Activated T-cell treated with anti-CD3 and anti-CD28 coated beads, Interleukin-2, amount 50 U/mL, for 72 hours (primary cell): ENCODE measurements at places on chromosomes 6 and 20. TPM values are rescaled to one million over a fixed set of nuclear protein-coding genes. Genes with fewer than 3 reads are reported as not detected.

DNA sequence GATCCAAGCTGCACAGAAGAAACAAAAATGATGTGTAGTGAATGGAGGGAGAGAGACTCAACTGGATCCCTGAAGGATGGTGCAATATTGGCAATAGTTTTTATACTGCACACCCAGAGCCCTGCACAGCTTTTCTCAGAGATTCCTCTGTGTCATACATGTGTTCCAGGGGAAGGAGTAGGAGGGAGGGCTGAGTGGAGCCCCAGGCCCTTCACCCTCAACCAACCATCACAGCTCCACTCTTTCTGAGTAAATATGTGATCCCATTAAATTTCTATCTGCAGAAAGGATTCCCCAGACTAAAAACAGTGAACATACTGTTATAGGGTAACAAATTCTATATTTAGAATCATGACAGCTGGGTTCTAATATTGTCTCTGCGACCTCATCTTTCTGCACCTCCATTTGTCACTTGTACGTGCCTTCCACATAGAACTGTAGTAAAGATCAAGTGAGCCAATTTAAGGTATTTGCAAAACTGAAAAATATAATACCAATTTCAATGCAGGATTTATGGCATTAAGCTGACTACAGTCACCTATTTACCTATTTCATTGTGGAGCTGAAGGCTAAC lies 421.4 kb upstream of the NRSN1 start:
- no peak overlapping the region for H3K27ac ChIP-seq
- no peaks in the 10 kb centered on the region for H3K4me1 ChIP-seq
- H3K27me3 ChIP-seq, result no peaks in the 10 kb centered on the region
- H3K36me3 ChIP-seq, result no peaks in the 10 kb centered on the region

- H3K4me3 ChIP-seq, result no peak overlapping the region
- H3K27me3 ChIP-seq, result no peaks in the 10 kb centered on the region
- H3K4me1 ChIP-seq, result no peaks in the 10 kb centered on the region
- DNase-seq, result no peak
- H3K36me3 ChIP-seq, result no peaks in the 10 kb centered on the region
Measured at GRCh38 chr6:8930009-8930408, 494.7 kb upstream of the SLC35B3 start.

DNA sequence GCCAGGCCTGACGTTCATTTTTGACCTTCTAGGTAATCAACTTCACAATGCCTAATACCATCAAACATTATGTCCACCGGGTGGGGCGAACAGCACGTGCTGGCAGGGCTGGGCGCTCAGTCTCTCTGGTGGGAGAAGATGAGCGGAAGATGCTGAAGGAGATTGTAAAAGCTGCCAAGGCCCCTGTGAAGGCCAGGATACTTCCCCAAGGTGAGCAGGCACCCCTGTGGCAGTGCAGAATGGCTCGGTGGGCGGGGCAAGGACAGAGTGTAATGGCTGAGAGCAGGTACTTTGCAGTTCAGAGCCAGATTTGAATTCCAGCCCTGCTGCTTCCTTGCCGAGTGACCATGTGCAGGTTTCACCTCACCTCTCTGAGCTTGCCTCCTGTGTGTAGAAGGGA lies 17.1 kb downstream of the DDX27 start:
- no peaks in the 10 kb centered on the region for H3K4me1 ChIP-seq
- no peak for DNase-seq
- H3K4me3 ChIP-seq, result no peak overlapping the region
- H3K27me3 ChIP-seq, result no peaks in the 10 kb centered on the region
- peaks cover 11% of the 10 kb centered on the region for H3K36me3 ChIP-seq

PAK1IP1 gene
- 21.1 TPM for total RNA-seq

- H3K4me3 ChIP-seq, result no peak overlapping the region
- peaks cover 5% of the 10 kb centered on the region for H3K27me3 ChIP-seq
- H3K36me3 ChIP-seq, result no peaks in the 10 kb centered on the region
- no peak overlapping the region for H3K27ac ChIP-seq
Measured at GRCh38 chr6:149833651-149834050, 30.5 kb downstream of the LRP11 start.

DNA sequence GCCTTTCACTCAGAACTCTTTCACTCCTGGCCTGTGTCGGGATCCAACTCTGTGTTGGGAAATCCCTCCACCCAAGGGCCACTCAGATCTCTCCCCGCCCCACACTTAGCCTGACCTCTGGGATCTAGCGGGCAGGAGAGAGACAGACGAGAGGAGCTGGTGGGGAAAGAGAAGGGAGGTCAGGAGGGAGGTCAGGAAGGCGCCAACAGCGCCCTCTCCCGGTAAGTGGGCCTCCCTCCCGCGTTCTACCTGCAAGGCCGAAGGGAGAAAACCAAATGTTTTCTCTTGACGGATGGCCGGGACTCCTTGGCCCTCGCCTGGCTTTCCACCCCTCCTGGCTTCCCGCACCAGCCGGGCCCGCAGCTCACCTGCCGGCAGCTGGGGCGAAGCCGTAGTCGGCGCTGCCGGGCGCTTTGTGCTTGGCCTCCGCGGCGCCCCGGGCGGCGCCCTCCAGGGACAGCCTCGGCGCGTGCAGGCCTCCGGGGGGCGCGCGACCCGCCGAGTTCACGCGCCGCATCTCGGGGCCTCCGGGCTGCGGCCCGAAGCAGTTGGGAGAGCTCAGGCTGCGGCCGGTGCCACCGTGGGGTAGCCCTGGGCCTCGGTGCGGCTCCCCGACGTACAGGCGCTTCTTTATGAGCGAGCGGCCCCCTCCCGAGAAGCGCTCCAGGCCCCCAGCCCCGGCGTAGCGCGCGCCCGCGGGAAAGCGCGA lies 38.2 kb downstream of the C6orf132 start:
- no peaks in the 10 kb centered on the region for H3K36me3 ChIP-seq
- peak; percentile 82 for DNase-seq
- peak overlapping the region; percentile 82 for H3K4me3 ChIP-seq
- no peaks in the 10 kb centered on the region for H3K27me3 ChIP-seq
- H3K4me1 ChIP-seq, result peaks cover 45% of the 10 kb centered on the region
- peak overlapping the region; percentile 89 for H3K27ac ChIP-seq

DNA sequence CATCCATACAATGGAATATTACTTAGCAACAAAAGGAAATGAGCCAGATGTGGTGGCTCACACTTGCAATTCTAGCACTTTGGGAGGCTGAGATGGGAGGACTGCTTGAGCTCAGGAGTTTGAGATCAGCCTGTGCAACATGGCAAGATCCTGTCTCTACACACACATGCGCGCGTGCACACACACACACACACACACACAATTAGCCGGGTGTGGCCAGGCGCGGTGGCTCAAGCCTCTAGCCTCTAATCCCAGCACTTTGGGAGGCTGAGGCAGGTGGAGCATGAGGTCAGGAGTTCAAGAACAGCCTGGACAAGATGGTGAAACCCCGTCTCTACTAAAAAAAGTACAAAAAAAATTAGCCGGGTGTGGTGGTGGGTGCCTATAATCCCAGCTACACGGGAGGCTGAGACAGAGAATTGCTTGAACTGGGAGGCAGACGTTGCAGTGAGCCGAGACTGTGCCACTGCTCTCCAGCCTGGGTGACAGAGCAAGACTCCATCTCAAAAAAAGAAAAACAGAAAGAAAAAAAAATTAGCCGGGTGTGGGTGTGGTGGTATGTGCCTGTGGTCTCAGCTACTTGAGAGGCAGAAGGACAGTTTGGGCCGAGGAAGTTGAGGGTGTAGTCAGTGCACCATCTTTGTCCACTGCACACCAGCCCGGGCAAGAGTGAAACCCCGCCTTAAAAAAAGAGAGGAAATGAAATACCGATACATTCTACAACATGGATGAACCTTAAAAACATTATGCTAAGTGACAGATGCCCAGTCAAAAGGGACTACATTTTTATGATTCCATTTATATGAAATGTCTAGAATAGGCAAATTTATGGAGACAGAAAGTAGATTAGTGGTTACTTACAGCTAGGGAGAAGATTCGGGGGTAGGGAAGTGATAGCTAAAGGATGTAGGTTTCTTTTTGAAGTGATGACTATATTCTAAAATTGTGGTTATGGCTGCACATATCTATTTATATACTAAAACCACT lies 52.5 kb downstream of the RBL1 start:
- peak overlapping the region; percentile 86 for H3K27ac ChIP-seq
- peaks cover 23% of the 10 kb centered on the region for H3K4me1 ChIP-seq
- no peaks in the 10 kb centered on the region for H3K27me3 ChIP-seq
- H3K4me3 ChIP-seq, result peak overlapping the region; percentile 59
- DNase-seq, result peak; percentile 14
- H3K36me3 ChIP-seq, result peaks cover 68% of the 10 kb centered on the region

DNA sequence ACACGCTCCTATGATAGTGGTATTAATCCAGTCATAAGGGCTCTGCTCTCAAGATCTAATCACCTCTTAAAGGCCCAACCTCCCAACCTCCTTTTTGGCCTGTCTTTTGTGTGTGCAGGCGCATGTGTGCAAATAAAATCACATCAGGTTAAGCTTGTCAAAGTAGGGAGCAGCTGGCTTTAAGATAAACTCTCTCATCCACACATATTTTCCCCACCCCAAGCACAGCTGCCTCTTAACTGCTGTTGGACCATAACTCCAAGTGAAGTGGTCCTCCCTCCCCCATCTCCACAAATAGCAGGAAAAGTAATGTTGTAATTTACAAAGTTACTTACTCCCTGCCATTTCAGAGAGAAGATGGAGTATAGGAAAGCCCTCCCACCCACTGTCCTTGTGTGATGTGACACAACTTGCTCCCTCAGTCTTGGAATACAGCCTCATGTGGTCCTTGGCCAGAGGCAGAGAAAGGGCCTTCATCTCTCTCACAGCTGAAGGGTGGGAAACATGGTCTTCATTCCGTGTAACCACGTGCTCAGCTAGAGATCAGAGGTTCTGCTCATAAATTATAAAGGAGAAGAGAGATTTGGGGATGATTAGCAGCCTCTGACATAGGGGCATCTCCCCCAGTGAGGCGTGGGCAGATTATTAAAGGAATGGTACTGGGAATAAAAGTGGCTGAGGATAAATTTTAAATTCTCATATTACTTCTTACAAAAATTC lies 74.8 kb upstream of the TPD52L1 start:
- H3K4me1 ChIP-seq, result no peaks in the 10 kb centered on the region
- no peaks in the 10 kb centered on the region for H3K36me3 ChIP-seq
- H3K27me3 ChIP-seq, result no peaks in the 10 kb centered on the region
- H3K4me3 ChIP-seq, result no peak overlapping the region

EPPIN gene
- total RNA-seq, result not detected

- peaks cover 39% of the 10 kb centered on the region for H3K36me3 ChIP-seq
- no peaks in the 10 kb centered on the region for H3K27me3 ChIP-seq
- no peak overlapping the region for H3K4me3 ChIP-seq
- DNase-seq, result no peak
Measured at GRCh38 chr20:32435449-32436107, 77.4 kb downstream of the ASXL1 start.

- DNase-seq, result no peak
- H3K4me1 ChIP-seq, result no peaks in the 10 kb centered on the region
- no peaks in the 10 kb centered on the region for H3K36me3 ChIP-seq
- H3K27me3 ChIP-seq, result no peaks in the 10 kb centered on the region
Measured at GRCh38 chr6:145279993-145280392, 455.3 kb downstream of the EPM2A start.

BTNL2 gene
- not detected for total RNA-seq

- no peaks in the 10 kb centered on the region for H3K36me3 ChIP-seq
- DNase-seq, result no peak
- peaks cover 22% of the 10 kb centered on the region for H3K4me1 ChIP-seq
- H3K27me3 ChIP-seq, result peaks cover 8% of the 10 kb centered on the region
- no peak overlapping the region for H3K4me3 ChIP-seq
- H3K27ac ChIP-seq, result no peak overlapping the region
Measured at GRCh38 chr6:35492258-35492973, 4.5 kb downstream of the TEAD3 start.

GRCh38 chr6:159826968-159827647 lies 27.0 kb downstream of the PNLDC1 start:
- DNase-seq, result no peak
- peaks cover 5% of the 10 kb centered on the region for H3K4me1 ChIP-seq
- H3K36me3 ChIP-seq, result no peaks in the 10 kb centered on the region
- H3K4me3 ChIP-seq, result no peak overlapping the region

DNA sequence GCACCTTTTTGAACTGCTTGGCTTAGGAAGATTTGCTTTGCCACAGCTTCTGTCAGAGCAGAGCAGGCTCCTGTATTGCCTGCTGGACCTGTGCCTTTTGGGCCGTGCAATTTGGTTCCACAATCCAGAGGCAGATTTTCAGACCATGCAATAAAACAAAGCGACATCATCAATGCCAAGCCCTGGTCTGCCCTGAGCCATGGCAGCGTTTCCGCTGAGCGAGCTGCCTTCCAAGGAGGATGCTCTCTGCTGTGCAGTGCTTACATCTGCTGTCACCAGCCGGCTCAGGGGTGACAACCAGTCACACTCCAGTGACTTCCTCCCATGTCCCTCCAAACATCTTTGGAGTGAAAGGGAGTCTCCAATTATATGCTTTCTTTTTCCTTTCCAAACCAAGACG lies 282.2 kb downstream of the CDH26 start:
- no peak overlapping the region for H3K27ac ChIP-seq
- H3K4me1 ChIP-seq, result no peaks in the 10 kb centered on the region
- DNase-seq, result no peak
- H3K27me3 ChIP-seq, result peaks cover 10% of the 10 kb centered on the region
- no peak overlapping the region for H3K4me3 ChIP-seq

ADGRF5 gene
- not detected for total RNA-seq

DNA sequence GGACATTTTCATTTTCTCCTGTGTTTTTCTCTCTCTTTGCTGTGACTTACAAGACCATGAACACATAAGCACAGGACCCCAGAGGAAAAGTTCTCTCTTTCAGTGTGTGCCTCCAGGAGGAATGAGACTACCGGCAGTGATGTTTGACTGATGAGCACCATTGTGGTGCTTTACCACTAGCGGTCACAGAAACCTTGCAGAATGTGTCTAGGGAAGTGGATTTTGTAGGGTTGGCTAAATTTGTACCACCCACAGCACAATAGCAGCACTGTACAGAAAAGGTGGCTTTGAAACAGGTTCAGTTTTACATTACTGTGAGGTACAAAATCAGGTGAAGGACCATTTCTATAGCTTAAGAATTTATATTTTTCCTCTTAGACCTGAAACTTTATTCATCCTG lies 301.9 kb upstream of the SUPT3H start:
- peaks cover 43% of the 10 kb centered on the region for H3K4me1 ChIP-seq
- peak overlapping the region; percentile 2 for H3K4me3 ChIP-seq
- H3K27me3 ChIP-seq, result no peaks in the 10 kb centered on the region
- peaks cover 14% of the 10 kb centered on the region for H3K36me3 ChIP-seq

- H3K4me3 ChIP-seq, result peak overlapping the region; percentile 56
- H3K4me1 ChIP-seq, result peaks cover 96% of the 10 kb centered on the region
- H3K36me3 ChIP-seq, result no peaks in the 10 kb centered on the region
- H3K27ac ChIP-seq, result no peak overlapping the region
Measured at GRCh38 chr6:106115286-106115685, 29.1 kb downstream of the PRDM1 start.

HRH3 gene
- not detected for total RNA-seq
